ENCODE measurements at places on chromosomes 5 and 9.
A peak's percentile ranks its signal among the peaks of the same experiment; 100 is the strongest.

- DNase-seq = no peak
Measured at GRCh38 chr9:131639769-131640437, 94.6 kb downstream of the PRRT1B start.

- no peak for DNase-seq
Measured at GRCh38 chr9:119509291-119509905, 140.2 kb upstream of the BRINP1 start.

- DNase-seq = no peak
Measured at GRCh38 chr9:129281506-129282145, 103.6 kb upstream of the IER5L start.

GRCh38 chr9:72563806-72564205, 42.4 kb downstream of the TMC1 start:
- no peak for DNase-seq

GRCh38 chr5:52767217-52767743, 20.4 kb upstream of the ITGA1 start:
- DNase-seq = no peak

GRCh38 chr5:125257057-125257972, 510.9 kb upstream of the ZNF608 start:
- peak; percentile 62 for DNase-seq

DNA sequence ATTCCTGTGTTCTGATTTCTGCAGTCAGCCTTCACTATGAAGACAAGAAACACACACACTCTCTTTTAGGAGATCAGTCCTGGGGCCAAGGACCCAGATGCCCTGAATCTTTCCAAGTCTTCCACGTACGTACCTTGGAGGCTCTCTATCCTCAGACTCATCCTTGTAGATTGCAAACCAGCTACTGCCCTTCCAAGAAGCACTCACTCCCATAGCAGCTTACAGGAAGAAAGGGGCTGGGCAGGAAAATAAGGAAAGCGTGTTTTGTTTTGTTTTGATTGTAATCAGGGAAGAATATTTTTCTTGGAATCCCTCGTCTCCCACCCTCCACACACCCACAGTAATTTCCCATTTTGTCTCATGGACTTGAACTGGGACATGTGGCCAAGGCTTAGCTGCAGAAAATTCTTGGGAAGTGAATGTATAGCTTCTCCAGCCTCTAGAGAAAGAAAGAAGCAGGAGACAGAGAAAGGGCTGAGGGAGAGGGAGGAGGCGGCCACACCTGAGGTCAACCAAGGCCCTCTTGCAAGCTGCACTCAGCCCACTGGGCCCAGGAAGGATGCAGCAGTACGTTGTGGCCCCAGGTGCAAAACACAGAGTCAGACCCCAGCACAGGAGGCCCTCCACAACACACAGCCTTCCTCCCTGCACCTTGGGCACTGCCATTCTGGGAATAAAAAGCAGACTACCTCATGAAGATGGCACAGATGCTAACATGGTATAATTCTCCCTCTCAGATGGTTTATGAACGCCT, 29.9 kb downstream of the IRX2 start:
- no peak for DNase-seq

DNA sequence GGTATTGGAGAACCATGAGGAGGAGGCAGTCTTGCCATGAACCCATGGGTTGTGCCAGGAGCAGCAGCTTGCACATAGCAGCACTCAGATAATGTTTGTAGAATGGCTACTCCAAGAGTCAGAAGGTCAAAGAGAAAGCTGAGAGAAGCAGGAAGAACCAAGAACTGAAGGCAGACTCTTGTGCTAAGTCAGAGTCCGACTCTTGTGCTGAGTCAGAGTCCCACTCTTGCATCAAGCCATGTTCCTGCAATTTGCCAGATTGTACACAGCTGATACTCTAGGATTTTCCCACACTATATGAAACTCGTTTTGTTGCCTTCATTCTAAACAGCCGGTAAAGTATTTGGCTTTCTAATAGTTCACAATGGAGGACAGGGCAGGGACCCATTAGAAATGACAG, 26.2 kb upstream of the HSPA9 start:
- no peak for DNase-seq

DNA sequence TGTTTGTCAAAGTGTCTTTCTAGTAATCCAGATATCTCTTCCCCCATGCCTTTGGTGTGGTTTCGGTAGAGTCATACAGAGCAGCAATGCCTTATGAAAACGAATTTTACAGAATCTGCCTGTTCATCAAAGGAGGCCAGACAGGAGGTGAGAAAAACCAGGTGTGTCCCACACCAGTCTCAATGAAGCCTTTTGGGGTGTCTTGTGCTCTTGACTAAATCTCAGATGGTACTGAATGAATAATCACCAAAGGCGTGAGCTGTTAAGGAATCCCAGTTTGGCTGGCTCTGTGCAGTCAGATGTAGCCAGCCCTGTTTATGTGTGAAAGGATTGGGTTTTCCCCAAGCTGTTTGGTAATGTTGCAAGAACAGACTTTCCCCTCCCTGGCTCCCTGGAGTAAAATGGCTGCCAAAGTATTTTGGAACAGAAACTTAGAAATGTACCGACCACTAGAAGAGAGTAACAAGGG, 70.8 kb upstream of the CDKN2B start:
- no peak for DNase-seq

- DNase-seq = no peak
Measured at GRCh38 chr5:147479949-147480348, 29.9 kb downstream of the DPYSL3 start.

DNA sequence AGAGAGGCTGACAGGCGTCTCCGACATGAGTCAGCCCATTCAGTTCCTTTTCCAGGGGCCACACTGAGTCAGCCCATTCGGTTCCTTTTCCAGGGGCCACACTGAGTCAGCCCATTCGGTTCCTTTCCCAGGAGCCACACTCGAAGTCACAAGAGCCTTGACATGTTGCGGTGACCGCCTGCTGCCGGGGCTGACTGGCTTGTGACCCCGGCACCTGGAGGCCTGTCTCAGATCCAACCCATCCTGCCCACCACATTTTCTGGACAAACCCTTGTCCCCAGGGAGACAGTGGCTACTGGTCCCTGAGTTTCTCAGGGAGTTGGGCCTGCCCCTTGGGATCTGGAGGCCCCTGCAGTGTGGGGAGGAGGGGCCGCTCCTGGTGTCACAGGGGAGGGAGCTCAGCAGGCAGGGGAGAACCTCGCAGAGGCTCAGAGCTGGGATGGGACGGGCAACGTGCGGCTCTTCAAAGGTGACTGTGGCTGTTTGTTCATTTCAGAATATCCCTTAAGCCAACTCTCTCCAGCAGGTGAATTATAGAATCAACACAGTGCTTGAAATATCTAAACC, 40.5 kb upstream of the LPCAT1 start:
- DNase-seq = no peak

DNA sequence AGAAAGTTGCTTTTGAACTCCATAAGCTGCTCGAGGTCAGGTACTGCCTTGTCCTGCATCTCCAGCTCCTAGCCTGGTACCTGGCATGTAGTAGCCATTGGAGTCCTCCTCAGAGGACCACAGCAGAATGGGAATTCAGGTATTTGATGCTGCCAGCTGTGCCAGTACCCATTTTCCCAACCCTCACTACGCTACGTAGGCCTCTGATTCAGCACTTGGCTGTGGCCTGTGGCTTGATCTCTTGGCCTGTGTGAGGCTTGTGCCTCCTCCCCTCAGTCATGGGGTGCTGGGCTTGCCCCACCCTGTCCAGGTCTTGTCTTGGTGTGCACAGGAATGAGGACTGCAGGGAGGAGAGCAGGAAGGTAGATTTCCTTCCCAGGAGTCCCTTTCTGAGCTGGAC, 11.8 kb downstream of the OTULIN start:
- no peak for DNase-seq

DNA sequence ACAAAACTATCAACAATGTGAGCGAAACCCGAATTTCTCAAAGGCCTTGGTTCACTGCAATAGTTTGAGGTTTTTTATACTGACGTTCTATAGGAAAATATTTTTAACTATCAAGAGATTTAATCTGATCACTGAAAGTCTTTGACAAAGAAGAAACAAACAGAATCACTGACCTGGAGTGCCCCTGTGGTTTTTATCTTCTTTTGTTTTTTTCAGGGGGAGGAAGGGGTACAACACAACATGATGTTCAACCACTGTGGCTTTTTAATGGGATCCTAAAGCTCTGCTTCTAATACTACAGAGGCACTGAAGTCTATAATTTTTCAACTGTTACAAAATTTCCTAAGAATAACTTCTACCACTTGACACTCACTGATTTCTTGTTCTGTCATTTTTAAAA, 185.9 kb downstream of the AP3B1 start:
- no peak for DNase-seq

- no peak for DNase-seq
Measured at GRCh38 chr5:76177978-76178377, 94.8 kb downstream of the SV2C start.

GRCh38 chr5:150270541-150271295, 18.9 kb downstream of the CAMK2A start:
- DNase-seq = no peak

DNA sequence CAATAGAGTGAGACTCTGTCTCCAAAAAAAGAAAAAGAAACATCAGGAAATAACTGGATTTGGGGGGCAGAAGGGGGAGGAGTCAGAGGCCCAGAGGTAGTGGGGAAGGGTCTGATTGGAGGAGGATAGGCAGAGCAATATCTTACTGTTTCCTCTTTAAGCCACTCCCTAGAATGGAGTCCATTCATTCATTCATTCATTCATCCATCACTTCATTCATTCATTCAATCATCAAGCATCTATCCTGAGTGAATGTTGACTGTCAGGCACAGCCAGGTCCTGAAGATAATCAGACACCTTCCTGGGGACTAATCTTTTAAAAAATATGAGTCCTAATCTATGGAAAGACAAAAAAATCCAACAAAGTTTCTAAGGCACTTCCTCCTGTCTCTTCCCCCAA, 12.9 kb downstream of the IER5L start:
- no peak for DNase-seq

GRCh38 chr5:138809391-138809790, 56.2 kb downstream of the CTNNA1 start:
- no peak for DNase-seq

DNA sequence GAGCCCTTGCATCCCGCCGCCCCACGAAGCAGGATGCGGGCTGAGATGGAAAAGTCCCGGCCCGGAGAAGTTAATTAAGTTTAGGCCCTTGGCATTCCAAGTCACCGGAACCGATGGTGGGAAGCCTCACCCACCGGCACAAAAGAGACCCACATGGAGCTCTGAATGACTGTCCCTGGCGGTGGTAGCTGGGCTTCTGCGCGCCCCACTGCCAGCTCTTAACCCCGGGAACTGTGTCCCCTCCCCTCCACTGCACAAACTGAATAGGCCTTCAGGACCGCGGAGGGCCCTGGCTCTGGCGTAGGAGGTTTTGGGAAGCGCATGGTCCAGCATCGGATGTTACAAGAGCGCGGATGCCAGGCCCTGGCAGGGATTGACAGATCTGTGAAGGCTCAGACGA, 291.1 kb upstream of the TUT7 start:
- DNase-seq = no peak

- DNase-seq = no peak
Measured at GRCh38 chr5:111389390-111390082, 122.8 kb downstream of the STARD4 start.
